HT-29 (cell line): ENCODE measurements at places on chromosomes 12 and 14.
A peak's percentile ranks its signal among the peaks of the same experiment; 100 is the strongest.

- no peak for DNase-seq
Measured at GRCh38 chr12:89213139-89213538, 139.2 kb downstream of the DUSP6 start.

GRCh38 chr12:45327823-45328383 lies 112.0 kb downstream of the ANO6 start:
- DNase-seq = no peak

GRCh38 chr12:76031414-76032042 lies at the start of gene PHLDA1:
TSS of gene PHLDA1 (minus strand) at chr12:76031776.
- peak; percentile 98 for DNase-seq

DNA sequence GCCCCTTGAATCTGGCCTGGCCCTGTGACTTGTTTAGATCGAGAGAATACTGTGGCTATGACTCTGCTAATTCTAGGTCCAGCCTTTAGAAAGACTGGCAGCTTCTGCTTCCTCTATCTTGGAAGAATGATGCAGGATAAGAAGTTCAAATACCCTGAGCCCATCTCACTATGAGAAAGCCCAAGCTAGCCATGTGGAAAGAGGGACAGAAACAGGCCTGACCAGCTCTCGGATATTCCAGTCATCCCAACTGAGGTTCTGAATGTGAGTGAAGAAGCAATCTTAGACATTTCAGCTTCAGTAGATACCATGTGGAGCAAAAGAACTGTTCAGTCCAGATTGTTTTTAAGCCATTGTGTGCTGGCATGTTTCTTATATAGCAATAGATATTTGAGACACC lies 17.3 kb upstream of the KRR1 start:
- no peak for DNase-seq

GRCh38 chr12:13937735-13938134 lies 43.7 kb downstream of the GRIN2B start:
- no peak for DNase-seq

DNA sequence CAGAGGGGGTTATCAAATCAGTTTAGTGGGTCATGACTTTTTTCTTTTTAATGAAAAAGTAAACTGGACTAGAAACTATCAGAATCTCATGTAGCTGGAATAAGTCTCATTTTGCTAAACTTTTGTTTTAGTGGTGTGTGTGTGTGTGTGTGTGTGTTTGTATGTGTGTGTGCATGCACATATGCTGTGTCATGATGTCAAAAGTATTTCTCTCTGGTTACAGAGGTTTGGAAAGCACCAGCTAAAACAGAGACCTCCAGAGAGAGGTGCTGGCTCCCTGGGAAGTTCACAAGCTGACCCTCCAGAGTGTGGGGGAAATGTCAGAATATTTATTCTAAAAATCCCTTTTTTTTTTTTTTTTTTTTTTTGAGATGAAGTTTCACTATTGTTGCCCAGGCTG lies 114.7 kb downstream of the LGMN start:
- DNase-seq = no peak
